Ureter (tissue), 1 donor: ENCODE measurements at places on chromosomes 5 and 9. TPM values are rescaled to one million over a fixed set of nuclear protein-coding genes. Genes with fewer than 3 reads are reported as not detected.
A peak's percentile ranks its signal among the peaks of the same experiment; 100 is the strongest.

- DNase-seq: peak; percentile 36
Observed at GRCh38 chr9:121853617-121854395, 202.4 kb downstream of the DAB2IP start.

DNA sequence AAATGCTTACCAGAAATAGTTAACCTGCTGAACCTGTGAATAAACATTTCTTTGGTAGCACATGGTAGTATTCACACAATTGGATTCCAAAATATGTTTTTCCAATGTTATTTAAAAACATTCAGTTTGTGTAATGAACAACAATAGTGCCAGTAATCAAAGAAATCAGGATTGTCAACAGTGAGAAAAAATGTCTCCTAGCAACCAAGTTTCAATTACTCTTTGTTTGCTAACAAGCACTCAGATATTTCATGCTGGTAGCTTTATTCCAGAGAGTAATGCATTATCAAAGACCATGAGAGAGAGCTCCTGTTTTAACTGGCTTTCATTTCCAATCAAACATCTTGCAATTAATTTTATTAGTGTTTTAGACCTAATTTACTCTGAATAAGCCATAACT lies 768.1 kb upstream of the GRAMD2B start:
- DNase-seq: no peak

IL6ST gene
- total RNA-seq: 255 TPM

GRCh38 chr5:165334201-165334600 lies 1828.8 kb downstream of the MAT2B start:
- no peak for DNase-seq

DNA sequence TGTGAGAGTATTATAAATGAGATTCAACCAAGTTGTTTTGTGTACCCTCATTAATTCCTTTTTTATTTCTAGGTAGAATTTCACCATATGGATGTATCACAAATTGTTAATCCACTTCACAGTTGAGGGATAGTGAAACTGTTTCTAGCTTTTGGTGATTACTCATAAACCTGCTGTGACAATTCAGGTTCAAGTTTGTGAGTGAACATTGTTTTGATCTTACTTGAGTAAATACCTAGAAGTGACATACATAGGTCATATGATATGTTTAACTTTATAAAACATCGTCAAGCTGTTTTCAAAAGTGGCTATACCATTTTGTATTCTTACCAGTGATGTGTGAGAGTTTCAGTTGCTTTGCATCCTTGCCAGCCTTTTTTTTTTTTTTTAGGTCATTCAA lies 112.9 kb downstream of the CAMK4 start:
- DNase-seq: no peak

DNA sequence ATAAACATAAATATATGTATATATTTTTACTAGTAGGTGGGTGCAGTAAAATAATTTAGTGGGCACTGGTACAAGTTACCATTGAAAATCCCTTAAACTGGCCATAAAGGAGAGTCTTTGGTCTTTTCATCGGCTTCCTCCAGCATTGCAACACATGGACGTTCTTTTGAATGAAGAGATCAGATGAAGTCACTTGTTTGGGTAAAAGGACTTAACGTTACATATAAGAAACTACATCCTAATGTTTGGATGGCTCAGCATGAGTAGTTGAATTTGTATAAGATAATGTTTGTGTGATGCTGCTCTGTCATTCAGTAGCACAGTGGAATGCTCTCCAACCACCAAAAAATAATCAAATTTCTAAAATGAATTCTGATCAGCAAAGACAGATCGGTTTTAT lies 31.6 kb downstream of the AFAP1L1 start:
- no peak for DNase-seq

DNA sequence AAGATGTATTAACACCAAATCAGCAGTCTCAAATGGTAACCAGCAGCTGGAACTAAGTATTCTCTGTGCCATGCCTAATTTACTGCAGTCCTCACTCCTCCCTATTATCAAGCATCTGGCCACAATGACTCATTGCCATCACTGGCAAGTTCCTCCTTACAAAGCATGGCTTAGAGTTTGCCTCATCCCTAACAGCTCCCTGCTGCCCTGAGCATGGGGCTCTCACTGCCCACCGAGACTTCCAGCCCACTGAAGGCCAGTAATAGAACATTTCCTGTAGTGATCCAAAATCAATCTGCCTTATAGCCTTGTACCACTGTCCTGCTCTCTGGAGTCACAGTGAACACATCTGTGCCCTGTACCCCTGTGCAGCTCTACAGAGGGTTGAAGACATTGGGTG lies 211.9 kb upstream of the TRIM32 start:
- DNase-seq: no peak

DNA sequence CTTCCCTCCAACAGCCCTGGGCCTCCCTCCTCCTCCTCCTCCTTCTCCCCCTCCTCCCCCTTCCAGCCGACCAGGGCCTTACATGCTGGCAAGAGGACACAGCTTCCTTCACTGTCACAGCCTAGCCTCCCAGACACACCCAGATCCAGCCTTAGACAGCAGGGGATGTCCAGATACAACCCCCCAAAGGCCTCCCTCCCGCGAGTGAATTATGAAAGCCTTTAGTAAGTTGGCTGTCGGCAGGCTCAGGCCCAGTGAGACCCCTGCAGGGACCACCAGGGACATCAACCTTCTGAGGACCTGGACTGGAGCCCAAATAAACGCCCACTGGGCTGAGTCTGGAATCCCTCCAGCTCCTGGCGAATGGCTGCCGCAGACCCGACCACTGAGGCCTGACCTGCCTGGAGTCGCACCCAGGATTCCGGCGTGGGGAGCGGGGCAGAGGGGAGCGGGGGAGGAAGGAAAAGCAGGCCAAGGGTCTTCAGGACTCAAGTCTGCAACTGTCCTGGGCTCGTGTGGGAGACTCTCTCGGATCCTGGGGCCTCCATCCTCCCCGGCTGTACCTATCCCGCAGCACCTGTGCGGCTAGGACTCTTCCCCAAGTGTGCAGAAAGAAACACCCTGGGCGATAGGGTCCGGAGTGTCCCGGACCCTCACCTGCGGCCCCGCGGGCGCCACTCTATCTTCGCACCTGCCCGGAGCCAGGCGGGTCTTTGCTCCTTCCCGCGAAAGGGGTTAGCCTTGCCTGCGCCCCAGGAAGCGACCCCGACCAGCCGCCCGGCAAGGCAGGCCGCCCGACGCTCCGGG lies 705 bp downstream of the SEPTIN8 start:
- DNase-seq: no peak

GRCh38 chr5:133314086-133314485 lies 262.3 kb downstream of the HSPA4 start:
- no peak for DNase-seq

ADAMTSL2 gene
- 8.8 TPM for total RNA-seq

GRCh38 chr9:2157277-2158110 lies 142.3 kb downstream of the SMARCA2 start:
- peak; percentile 53 for DNase-seq

ZDHHC11B gene
- 15.6 TPM for total RNA-seq
